ENCODE measurements at places on chromosomes 13 and 19.

- no peak for DNase-seq
Measured at GRCh38 chr19:7337380-7338194, 11.2 kb upstream of the ARHGEF18 start.

DNA sequence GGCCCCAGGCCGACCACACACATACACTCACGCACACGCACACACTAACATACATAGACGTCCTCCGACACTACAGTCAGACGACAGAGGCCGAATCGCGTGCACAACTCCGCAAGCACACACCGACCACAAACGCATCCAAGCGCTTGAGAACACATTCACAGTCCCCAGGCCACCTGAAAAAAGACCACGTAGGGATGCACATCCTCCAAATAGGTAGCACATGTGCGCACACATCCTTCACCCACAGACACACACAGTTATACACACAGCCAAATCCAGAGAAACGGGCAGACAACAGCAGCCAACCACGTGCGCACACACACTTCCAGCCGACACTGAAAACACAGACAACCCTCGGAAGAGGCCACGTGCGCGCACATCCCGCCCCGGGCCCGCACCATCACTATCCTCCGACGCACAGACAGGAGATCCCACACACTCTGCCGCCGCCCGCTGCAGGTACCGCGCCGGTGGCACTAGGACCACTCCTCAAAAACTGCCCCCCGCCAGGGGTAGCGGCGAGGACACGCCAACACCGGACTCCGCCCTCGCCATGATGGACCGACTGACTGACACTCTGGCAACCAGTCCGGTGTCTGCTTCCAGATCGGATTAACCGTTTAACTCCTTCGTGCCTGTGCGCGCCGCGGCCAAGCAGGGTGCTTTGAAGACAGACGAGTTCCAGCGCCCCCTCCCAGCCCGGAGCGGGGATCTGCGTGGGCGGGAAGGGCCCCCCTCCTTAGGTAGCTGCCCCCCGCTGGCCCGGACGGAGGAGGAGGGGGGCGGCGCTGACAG is 493 bp upstream of the PDE4A start:
- DNase-seq = no peak

DNA sequence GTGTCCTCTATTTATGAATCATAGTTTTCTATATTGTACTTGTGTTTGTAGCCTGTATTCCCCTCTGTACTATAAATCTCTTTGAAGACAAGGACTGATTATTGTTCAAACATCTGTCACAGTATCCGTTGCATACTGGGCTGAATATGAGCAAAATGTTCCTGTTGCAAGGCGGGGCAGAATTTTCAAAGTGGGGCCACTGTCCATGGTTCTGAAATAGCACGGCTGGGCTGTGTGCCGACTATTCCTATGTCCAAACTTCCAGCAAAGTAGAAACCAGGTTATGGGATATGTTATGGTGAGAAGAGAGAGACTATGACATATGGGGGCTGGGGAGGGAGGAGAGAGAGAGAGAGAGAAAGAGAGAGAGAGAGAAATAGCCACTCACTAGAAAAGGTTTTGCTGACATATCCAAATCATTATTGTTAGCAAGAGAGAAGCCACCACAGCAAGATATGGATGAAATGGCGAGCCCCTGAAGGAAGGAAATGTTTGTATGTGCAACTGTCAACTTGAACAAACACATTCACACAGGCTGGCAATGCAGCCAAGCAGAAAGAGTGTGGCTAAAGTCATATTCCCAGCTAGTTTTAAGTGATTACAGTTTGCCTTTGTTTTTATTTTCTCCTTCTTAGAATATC is 107.0 kb upstream of the GPR12 start:
- no peak for DNase-seq

- DNase-seq = no peak
Measured at GRCh38 chr19:34124828-34125227, 47.5 kb upstream of the LSM14A start.

DNA sequence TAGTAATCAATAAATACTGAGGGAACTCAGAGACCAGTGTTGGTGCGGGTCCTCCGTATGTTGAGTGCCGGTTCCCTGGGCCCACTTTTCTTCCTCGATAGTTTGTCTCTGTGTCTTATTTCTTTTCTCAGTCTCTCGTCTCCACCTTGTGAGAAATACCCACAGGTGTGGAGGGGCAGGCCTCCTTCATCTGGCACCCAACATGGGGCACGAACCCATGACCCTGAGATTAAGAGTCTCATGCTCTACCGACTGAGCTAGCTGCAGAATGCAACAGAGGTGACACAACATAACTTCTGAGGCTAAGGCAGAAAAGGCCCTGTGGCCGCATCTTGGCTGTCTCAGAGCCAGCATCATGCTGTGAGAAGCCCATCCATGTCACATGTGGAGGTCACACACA is 5.3 kb upstream of the ZNF613 start:
- DNase-seq = no peak

- DNase-seq = no peak
Measured at GRCh38 chr19:28208745-28209144, 1004.2 kb downstream of the UQCRFS1 start.

GRCh38 chr13:74452881-74453280 is 318.7 kb upstream of the KLF12 start:
- DNase-seq = no peak

DNA sequence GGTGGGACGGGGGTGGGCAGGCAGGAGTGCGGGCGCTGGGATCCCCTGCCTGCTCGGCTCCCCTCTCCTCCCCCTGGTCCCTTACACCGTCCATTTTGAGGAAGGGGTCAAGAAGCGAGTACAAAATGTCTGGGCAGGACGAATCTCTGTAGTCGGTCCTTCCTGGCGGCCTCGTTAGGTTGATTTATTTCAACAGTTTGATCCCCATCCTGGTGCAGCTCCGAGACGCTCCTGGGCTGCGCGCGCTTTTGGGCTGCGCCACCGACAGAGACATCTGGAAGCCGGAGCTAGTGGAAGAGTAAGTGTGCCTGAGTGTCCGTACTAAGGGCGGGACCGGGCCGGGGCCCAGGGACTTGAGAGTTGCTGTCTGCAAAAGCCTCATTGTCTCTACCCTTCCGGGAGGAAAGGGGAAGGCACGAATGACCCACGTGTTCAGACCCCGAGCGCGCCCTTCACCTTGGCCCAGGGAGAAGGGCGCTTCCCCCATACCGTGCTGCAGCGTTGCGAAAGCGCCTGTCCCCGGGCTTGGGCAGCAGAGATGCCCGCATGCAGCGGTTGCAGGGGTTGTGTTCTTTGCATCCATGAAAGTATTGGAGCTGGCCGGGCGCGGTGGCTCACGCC is 1.8 kb downstream of the ZNF114 start:
- no peak for DNase-seq

Measured in stimulated activated CD8-positive, alpha-beta memory T cell treated with anti-CD3 and anti-CD28 coated beads, Interleukin-12 subunit alpha, Interleukin-12 subunit beta, amount 100 ng/mL, for 4 hours (primary cell).